ENCODE measurements at places on chromosomes 12 and 14. TPM values are rescaled to one million over a fixed set of nuclear protein-coding genes. Genes with fewer than 3 reads are reported as not detected.

DNA sequence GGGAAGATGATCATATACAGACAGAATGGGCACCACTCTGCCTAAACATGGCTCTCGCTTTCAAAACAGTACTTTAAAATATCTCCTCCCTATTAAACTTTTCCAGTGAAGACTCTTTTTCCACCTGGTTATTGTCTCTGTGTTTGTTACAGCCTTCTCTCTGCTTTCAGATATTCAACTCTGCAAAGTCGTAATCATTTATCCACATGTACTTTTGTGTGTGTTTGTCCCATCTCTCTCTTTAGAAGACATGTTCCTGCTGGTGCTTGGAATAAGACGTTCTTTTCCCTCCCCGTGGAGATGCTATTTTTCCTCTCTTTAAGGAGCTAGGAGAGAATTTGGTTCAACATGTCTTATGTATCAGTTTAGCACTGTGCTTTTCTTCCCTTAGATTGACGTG is 45.1 kb downstream of the ETV6 start:
- DNase-seq, result no peak

- DNase-seq, result no peak
These were observed 2.2 kb downstream of the BAZ1A start for GRCh38 chr14:34872822-34873588.

DNA sequence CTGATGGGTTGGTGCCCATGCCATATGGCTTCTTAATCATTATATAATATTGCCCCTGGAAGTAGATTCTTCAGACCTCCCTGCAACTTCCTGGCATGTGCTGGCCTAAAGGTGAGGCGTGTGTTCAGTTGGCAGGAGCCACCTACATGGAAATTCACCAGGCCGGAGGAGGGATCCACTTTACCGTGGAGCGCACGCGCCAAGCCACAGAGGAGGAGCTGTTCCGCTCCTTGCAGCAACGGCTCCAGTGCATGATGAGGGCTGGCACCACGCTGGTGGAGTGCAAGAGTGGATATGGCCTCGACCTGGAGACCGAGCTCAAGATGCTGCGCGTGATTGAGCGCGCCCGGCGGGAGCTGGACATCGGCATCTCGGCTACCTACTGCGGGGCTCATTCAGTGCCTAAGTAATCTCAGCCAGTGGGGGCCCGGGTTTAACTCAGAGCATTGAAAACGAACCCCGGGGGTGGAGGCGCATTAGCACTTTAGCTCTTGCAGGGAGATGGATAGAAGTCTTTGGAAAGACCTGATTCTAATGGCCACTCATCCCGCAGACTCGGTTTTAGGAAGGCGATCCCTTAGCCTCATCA is 13.5 kb downstream of the AMDHD1 start:
- no peak for DNase-seq

DNA sequence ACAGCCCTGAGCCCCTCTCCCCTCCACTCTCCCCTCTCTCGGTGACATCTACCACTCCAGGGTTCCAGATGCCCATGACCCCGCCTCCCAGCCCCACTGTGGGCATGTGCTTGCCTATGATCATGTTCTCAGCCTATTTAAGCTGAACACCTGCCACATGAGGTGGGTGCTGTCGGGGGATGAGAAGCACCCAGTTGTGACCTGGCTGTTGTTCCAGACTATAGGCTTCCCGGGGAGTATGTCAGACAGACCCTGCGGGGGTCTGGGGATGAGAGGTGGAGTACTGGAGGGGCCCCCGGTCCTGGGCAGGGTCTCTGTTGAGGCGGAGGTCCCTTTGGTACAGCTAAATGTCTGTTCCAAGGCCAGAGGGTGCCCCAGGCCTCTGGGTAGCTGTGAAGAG is 6.0 kb downstream of the VSX2 start:
- DNase-seq, result no peak

DNA sequence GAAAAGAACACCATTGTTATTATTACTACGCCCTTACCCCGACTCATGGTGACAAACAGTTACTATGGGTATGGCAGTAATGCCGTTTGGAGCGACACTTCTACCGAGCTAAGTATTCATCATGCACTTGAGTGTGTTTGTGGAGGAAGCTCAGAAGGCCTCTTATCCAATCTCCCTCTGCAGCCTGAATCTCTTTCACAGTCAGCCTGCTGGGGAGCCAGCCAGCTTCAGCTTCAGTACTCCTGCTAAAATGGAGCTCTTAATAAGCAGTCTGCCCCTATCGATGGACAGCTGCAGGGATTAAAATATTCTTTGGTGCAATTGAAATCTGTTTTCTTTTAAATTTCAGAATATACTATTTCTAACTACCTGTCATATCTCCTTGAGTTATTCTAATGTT is 24.7 kb upstream of the ATP5MC2 start:
- no peak for DNase-seq

ZNF664 gene
- total RNA-seq, result 39.6 TPM

RAN gene
- 211 TPM for total RNA-seq

- no peak for DNase-seq
These were observed 75.4 kb downstream of the VCPKMT start for GRCh38 chr14:50040895-50041465.

GRCh38 chr12:104560881-104561280 is 104.1 kb downstream of the CHST11 start:
- no peak for DNase-seq

WNT1 gene
- total RNA-seq, result not detected

ST8SIA1 gene
- 18.0 TPM for total RNA-seq

DNA sequence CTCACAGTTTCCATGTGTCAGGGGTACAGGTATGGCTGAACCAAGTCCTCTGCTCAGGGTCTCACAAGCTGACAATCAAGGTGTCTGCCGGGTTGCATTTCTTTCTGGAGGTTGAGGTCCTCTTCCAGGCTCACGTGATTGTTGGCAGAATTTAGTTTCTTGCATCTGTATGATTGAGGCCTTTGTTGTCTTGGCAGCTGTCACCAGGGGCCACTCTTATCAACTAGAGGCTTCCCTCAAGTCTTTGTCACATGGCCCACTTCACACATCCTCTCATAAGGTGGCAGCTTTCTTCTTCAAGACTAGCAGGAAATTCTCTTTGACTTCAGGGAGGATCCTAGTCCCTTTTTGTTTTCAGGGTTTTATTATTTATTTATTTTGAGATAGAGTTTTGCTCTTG is 46.0 kb upstream of the FOS start:
- no peak for DNase-seq

GRCh38 chr14:88488081-88488480 is 66.7 kb downstream of the PTPN21 start:
- DNase-seq, result no peak

GRCh38 chr14:97687944-97688630 is 890.9 kb downstream of the VRK1 start:
- DNase-seq, result peak; percentile 80

SYNJ2BP gene
- total RNA-seq, result 25.9 TPM

PROX2 gene
- 0.10 TPM for total RNA-seq

DAO gene
- total RNA-seq, result not detected

GRCh38 chr12:26121323-26122060 is 3.3 kb downstream of the BHLHE41 start:
- DNase-seq, result no peak

- DNase-seq, result no peak
These were observed 2.2 kb downstream of the NELL2 start for GRCh38 chr12:44873898-44874297.

LIN52 gene
- total RNA-seq, result 5.5 TPM

GRCh38 chr14:97290065-97290464 is 492.9 kb downstream of the VRK1 start:
- DNase-seq, result no peak

DNA sequence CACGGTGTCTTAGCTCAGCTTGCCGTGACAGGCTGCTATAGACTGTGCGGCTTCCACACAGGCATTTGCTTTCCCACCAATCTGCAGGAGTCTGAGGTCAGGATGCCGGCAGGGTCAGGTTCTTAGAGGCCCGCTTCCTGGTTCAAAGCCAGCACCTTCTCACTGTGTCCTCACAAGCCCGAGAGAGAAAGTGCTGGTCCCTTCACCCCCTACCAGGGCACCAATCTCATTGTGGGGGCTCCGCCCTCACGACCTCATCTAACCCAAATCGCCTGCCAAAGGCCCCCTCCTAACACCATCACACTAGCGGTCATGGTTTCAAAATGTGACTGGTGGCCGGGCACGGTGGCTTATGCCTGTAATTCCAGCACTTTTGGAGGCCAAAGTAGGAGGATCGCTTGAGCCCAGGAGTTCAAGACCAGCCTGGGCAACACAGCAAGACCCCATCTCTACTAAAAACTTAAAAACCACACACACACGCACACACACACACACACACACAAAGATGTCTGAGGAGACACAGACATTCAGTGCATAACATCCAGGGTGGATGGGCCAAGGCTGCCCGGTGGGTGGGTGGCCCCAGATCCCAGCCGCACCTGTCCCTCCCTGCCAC is 26.8 kb downstream of the MMP17 start:
- DNase-seq, result no peak

AKAP6 gene
- total RNA-seq, result 4.2 TPM

GRCh38 chr14:106308839-106309389 is 782.5 kb downstream of the TMEM121 start:
- no peak for DNase-seq

RPS6KA5 gene
- 11.8 TPM for total RNA-seq

GRCh38 chr12:75750716-75751306 is 239.4 kb upstream of the KRR1 start:
- DNase-seq, result no peak

DNA sequence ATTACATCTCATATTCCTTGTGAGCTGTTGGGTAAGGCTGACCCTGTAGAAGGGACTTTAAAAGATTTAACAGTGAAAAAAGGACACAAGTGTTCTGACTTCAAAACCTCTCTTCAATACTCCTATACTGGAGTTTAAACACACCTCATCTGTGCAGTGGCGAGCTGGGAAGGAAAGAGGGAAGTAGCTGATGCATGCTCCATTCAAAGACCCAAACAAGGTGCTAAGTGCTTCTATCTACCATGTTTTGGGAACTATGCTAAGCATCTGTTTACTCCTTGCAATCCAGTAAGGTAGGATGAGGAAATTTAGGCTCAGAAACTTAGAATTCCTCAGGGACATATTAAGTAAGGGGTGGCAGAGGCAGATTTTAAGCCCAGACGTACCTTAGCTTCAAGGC is 16.4 kb upstream of the DNM1L start:
- no peak for DNase-seq

IAPP gene
- not detected for total RNA-seq

- no peak for DNase-seq
These were observed 9.9 kb downstream of the SLC15A4 start for GRCh38 chr12:128813883-128814282.

DNA sequence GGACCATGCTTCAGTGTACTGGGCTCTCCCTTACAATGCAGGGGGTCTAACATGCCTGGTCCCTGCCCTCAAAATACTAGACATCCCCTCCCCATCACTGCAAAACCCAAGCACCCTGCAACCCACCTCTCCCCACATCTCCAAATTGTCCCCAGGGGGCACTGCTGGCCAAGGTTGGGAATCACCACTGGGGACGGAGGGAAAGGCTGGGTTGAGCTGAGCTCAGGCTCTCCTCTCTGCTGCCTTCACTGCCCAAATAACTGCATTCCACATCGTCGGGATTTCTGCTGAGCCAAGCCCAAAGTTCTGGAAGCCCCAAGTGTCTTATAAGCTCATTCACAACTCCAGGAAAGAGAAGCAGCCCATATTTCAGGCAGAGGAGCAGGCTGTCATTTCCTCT is 69.6 kb downstream of the NT5DC3 start:
- no peak for DNase-seq

DTD2 gene
- total RNA-seq, result 25.5 TPM

GYS2 gene
- 0.32 TPM for total RNA-seq

DNA sequence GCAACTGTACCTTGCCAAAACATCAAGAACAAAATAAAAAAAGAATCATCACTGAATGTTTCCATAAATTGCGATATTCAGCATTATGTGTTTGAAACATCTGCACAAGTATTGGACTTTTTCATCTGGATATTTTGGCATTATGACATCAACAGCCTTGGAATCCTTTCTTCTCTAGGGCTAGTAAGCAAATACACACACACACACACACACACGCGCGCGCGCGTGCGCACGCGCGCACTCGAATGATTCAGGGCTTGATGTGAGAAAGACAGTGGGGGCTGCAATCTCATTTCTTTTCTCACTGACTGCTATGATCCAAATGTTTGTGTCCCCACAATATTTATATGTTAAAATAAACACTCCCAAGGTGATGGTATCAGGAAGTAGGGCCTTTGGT is 90.0 kb upstream of the SLC38A4 start:
- DNase-seq, result no peak

GRCh38 chr12:86015026-86015425 is 140.9 kb downstream of the NTS start:
- no peak for DNase-seq

GRCh38 chr12:41769810-41770209 is 374.9 kb downstream of the GXYLT1 start:
- no peak for DNase-seq

SLC6A13 gene
- total RNA-seq, result not detected

TNS2 gene
- 117 TPM for total RNA-seq

- DNase-seq, result no peak
These were observed 39.8 kb downstream of the MSRB3 start for GRCh38 chr12:65318186-65318685.

DNA sequence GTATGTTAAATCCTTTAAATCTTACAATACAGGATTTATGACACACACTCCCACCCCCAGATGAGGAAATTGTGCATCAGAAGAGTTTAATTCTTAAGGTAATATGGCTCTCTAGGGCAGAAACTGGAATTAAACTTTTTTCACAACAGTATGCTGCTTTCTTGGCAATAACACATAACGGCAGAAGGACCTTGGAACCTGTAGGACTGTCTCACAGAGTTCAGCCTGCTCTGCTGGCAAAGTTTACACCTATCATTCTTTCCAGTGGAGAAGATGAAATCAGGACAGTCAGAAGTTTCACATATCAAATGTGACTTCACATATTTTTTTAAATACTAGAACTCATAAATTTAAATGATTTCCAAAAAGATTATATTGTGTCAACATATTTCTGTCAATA is 30.6 kb upstream of the MYF6 start:
- no peak for DNase-seq

- no peak for DNase-seq
These were observed 3.3 kb downstream of the CDK17 start for GRCh38 chr12:96396914-96397313.

DNA sequence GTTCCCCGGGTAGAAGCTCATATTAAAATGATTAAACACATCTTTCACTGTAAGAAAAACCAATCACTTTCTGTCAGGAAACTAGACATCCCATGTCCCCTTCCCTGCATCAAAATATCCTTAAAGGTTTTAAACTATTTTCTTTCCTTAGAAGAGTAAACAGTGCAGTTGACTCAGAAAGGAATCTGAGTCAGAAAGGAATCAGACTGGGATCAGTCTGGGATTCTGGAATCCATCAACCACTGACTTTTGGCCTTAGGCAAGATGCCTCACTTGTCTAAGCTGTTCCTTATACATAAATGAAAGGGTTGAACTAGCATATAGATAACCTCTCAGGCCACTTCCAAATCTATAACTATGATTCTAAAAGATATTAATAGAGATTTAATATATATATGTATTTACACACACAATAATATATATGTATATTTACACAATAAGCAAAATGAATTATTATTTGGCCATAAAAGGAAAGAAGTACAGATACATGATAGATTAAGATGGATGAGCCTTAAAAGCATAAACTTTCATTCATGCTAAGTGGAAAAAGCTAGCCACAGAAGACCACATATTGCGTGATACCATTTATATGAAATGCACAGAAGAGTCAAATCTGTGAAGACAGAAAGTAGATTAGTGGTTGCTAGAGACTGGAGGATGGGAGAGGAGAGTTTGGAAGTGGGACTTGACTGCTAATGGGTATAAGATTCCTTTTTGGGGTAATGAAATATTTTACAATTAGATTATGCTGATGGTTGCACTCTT is 114.4 kb downstream of the SLC38A1 start:
- no peak for DNase-seq

RD3L gene
- not detected for total RNA-seq
